ENCODE measurements at places on chromosomes 12 and 14.

DNA sequence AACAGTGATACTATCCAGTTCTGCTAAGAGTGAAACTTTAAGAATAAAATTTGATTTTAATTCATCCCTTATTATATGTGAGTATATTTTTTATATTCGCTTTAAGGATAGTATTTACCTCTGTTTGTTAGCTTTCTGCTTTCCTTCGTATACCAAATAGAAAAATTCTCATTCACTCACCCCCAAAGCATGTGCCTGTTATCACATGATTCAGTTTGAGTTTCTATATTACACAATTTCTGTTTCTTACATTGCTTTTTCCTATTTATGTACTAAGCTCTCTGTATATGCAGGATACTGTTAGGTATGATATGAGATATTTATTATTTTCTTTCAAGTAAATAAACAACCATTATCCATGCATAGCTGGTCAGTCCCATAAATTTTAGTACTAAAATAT, 275.2 kb downstream of the FBXL14 start:
- no peak for DNase-seq

DNA sequence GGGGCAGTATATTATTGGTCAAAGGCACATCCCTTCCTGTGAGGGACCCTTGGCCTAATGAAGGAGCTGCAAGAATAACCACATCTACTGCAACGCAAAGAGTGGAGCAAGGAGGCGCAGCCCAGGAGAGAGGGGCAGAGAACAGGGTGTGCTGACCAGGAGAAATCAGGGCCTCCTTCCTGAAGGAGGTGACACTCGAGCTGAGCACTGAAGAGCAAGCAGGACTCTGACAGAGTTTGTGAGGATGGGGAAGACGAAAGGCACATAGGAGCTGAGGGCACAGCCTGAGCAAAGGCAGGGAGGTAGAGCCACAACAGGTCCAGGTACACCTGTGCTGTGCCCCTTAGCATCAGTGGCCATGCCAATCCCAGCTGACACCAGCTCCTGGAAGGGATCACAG, 60.6 kb downstream of the CCDC85C start:
- no peak for DNase-seq

DNA sequence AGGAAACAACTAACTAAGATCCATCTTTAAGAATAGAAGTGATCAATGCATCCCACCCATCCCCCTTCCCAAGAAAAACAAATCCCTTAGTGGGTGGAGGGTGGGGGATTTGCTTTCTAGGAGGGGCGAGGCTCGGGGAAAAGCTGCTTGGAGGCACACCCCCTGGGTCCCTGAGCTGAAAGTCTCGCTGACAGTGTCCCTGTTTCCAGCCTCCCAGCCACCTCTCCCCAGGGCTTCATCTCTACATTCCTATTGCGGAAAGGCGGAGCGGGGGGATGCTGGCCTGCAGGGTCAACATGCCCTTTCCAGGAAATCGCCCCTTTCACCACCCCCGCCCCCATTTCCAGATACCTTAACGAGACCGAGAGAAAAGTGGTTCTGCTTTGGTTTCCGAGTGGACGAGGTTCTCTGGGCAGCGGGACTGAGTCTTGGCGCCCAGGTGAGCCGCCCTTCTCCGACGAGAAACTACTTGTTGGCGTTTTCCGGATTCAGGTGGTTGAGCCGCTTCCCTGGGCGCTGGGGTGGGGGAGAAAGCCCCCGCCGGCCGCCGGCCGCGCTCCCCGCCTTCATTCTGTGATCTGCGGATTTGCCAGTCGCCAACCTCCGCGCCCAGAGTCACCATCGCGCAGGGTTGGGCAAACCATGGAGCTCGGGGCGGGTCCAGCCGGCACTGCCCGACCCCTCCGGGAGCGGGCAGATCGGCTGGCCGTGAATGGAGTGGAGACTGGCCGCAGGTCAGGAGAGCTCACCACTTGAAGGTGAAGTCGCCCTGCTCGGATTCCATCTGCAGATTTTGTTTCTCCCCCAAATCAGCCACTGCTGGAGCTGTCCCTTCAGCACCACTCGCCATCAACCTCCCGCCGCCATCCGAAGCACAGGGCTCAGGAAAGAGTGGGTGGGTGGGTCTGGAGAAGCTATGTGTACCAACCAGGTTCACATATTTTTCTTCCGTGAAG, 505 bp downstream of the KCNC2 start:
- peak; percentile 64 for DNase-seq

DNA sequence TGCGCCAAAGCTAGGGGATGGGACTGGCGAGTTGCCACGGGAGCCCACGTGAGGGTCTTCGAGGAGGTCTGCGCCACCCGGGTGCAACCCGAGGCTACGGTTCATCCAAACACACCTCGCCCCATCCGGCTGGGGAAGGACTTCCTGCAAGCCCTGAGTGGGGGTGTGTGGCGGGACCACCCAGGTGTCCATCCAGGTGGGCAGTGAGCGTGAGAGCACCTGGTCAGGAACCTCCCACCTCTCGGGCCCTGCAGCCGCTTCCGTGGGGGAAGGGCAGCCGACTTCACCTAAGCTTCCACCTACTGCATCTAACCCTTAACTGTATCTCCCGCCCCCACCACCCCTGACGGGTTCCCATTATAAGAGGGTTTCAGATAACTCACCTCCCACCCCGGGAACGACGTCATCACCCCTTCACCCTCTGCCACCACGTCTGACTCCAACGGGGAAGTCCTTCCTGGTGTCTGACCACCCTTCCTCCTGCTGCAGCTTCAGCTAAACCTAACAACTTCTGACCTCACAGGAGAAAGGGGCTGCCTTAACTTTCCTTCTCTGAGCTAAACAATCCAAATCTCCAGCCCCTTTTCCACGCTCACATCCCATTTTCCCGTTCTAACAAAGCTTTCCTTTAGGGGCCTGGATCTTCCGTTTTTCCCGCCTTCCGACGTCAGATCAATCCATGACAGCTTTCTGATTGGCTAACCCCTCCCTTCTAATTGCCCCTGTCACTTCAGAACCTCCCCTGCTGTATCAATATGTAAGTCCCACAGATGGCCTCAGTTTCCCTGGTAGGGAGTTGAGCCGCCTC, 27.4 kb upstream of the SMUG1 start:
- peak; percentile 86 for DNase-seq

DNA sequence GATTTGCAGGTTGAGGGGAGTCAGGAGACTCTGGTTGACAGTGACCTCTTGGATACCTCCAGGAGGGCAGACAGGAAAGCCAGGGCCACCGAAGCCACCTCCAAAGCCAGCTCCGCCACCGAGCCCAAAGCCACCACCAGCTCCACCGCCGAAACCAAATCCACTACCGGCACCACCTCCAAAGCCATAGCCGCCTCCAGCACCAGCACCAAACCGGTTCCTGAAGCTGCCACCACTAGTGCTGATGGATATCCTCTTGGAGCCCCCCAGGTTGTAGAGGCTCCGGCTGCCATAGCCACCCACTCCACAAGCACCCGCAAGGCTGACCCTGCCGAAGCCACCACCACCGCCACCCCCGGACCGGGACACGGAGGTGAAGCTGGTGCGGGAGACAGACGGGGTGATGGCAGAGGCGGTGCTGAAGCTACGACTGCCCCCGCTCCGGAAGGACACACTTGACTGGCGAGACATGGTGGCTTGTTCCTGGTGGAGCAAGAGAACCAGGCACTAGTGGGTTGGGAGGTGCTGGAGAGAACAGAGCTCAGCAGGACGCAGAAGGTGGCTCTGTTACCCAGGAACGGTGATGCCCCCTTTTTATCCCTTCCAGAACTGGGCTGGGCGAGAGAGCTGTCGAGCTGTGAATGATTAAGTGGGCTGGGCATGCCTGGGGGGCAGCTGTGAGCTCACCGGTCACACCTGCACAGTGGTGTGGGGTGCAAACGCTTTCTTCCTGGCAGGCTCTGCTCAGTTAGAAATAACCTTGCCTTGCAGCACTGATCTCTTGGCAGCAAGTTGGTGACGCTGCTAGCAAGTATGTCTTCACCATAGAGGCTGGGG, at the start of gene KRT5:
Gene KRT5 (minus strand): TSS at position 569 of the 837 bp plus-strand sequence. CDS start 98 bp downstream, at position 471.
- no peak for DNase-seq

DNA sequence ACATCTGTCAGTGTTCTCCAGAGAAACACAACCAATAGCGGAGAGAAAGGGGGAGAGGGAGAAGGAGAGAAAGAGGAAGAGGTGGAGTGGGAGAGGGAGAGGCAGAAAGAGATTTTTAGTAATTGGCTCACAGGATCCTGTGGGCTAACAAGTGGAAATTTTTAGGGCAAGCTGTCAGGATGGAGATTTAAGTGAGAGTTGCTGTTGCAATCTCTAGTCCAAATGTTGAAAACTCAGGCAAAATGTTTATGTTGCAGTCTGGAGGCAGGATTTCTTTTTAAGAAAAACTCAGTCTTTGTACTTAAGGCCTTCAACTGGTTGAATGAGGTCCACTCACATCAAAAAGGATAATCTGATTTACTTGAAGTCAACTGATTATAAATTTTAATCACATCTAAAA, 12.5 kb upstream of the GLIPR1L2 start:
- no peak for DNase-seq

- DNase-seq: peak; percentile 29
These were observed 30.3 kb downstream of the FAIM2 start for GRCh38 chr12:49873361-49873934.

GRCh38 chr12:12327802-12328201, 22.2 kb downstream of the MANSC1 start:
- DNase-seq: no peak

GRCh38 chr12:6424008-6424347, 20.8 kb upstream of the CD27 start:
- DNase-seq: no peak

- DNase-seq: no peak
These were observed 44.3 kb upstream of the PSMA6 start for GRCh38 chr14:35247777-35248475.

- DNase-seq: no peak
These were observed 75.0 kb upstream of the FZD10 start for GRCh38 chr12:130087222-130087621.

DNA sequence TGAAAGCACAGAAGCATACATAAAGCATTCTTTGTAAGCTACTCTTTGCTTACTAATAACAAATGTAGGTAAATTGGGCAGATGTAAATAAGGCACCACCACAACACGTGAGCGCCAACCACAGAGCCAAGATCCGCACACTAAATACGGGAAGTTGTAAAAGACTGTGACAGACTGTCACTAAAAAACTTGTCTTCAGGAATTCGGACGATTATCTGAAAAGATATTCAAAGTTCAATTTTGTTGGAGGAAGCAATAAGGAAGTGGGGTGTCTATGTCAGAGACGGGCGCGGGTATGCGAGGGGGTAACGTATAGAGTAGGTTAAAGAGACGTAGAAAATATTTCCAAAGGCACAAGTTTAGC, 1.5 kb upstream of the HSP90B1 start:
- DNase-seq: no peak

DNA sequence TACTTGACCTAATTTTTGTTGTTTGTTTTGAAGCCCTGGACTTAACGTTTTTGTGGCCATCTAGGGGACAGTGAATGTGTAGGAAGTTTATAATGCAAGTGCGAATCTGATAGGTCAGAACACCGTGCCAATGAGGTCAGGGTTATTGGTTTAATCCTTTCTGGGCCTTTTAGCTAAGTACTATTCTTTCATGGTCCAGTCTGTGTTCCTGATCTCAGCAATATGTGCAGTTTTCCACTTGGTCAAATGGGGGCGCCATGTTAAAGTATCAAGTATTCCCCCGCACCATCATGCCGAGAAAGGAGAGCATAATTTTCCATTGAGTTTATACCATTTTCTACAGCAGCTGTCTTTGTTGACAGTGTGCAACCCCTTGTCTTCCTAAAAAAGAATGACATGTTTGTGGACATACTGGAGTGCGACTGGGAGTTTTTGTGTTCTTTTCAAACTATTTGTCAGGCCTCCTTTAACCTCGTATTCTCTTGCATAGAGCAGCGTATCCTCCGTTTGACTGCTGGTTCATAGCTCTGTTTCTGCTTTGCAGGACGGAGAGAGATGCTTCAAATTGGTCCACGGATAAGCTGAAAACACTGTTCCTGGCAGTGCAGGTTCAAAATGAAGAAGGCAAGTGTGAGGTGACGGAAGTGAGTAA, 1.3 kb downstream of the AHSA1 start:
- peak; percentile 84 for DNase-seq

- DNase-seq: no peak
These were observed 22.0 kb upstream of the SRRM4 start for GRCh38 chr12:118959348-118959747.

DNA sequence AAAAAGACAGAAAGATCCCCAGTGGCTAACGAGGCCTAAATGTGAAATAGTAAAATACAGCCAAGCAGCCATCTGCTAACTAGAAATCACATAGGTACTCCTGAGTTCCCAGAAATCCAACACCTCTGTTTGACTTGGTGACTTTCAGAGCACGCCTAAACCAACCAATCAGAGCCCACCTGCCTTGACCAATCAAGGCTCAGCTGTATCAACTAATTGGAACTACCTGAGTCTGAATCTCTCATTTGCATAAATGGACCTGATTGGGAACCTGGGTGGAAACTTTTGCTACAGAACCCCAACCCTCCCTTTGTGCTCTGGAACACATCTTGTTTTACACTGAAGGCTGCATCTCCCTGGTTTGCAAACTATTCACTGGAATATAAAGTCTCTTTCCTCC, 5.1 kb upstream of the TCL1B start:
- no peak for DNase-seq

DNA sequence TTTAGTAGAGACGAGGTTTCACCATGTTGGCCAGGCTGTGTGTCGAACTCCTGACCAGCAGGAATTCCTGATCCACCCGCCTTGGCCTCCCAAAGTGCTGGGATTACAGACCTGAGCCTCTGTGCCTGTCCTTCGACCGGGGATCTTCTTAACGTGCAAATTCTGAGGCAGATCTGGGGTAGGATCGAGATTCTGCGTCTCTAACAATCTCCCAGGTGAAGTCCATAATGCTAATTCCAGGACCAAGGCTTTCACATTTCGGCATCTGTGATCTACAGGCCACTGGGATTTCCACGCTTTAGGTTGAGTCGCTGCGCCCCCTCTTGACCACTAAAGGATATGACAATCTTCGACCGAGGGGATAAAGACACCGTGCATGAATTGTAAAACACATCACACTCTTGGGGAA, 24.8 kb downstream of the FOS start:
- DNase-seq: peak; percentile 72

DNA sequence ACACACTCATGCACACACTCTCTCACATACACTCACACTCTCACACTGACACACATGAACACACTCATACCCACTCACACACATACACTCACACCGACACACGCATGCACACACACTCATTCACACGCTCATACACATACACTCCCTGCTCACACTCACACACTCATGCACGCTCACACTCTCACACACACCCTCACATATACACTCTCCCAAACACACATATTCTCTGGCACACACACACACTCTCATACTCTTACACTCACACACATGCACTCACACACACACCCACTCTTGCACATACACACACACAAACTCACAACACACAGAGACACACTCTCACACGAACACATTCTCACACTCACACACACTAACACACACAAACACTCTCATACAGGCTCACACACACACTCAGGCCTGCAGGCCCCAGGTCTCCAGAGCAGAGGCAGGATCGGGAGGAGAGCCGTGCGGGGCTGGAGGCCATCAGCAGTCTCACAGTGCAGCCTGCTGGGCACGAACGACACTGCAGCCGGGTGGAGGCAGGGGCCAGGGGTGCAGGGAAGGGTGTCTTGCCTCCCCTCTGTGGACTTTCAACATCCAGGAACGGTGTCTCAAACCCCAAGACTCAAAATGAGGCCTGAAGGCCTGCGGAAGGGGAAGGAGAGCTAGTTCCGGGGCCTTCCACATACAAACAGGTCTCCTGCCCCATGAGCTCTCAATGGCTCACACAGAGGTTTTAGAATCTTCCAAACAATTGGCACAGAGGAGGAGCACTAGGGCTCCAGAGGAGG, 148.7 kb downstream of the ANO2 start:
- peak; percentile 59 for DNase-seq
